ENCODE measurements at places on chromosomes 2 and 18. TPM values are rescaled to one million over a fixed set of nuclear protein-coding genes. Genes with fewer than 3 reads are reported as not detected.

- no peaks in the 10 kb centered on the region for H3K27me3 ChIP-seq
- H3K4me1 ChIP-seq, result no peaks in the 10 kb centered on the region
Observed at GRCh38 chr2:203928849-203929248, 7.7 kb upstream of the ICOS start.

DNA sequence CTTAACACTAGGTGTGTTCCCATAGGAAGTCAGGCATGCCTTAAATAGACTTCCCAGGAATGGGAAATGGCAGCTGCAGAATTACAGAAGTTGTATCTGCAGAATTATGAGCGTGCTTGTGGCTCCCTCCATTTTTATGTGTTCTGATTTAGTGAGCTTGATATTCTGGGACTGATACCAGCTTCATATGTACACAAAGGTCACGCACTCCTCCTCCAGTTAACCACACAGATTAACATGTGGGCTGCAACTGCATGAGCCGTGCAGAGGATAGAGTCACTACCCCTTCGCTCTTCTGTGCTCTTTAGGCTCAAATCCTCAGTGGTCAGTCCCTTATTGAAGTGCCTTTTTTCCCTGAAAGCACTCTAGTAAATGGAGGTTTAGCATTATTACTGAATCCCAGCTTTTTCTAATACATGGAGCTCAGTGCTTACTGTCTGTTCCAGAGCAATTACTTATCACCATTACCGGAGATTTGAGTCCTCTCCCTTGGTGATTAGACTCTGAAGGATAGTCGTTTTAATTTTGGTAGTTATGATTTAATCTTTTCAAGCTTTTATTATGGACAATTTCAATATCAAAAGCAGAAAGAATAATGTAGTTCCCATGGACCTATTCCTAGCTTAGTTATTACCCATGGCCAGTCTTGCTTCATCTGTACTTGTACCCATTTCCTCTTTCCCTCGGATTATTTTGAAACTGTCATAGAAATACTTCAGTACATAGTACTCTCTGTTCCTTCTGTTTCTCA lies 238.3 kb downstream of the PRKCE start:
- no peaks in the 10 kb centered on the region for H3K36me3 ChIP-seq
- H3K4me1 ChIP-seq, result no peaks in the 10 kb centered on the region
- no peak for DNase-seq
- peaks cover 49% of the 10 kb centered on the region for H3K27me3 ChIP-seq

- H3K4me1 ChIP-seq, result peaks cover 20% of the 10 kb centered on the region
- no peak overlapping the region for H3K4me3 ChIP-seq
- no peaks in the 10 kb centered on the region for H3K36me3 ChIP-seq
- H3K27ac ChIP-seq, result no peak overlapping the region
- H3K27me3 ChIP-seq, result no peaks in the 10 kb centered on the region
Observed at GRCh38 chr2:45439788-45440773, 171.0 kb downstream of the SRBD1 start.

DNA sequence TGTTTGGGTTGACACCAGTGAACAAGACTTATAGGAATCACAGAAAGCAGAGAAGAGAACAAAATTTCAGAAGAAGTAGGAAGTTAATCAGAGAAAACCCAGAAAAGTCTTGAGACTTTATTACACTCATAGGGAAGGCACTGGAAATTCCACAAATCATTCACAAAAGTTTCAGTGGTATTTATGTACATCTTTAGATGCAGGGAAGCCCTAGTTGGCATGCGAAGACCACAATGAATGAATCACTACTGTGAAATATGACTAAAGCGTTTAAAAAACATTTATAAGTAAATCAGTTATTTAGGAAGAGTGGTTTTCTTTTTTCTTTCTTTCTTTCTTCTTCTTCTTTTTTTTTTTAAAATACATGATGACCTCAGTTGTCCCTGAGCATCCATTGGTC lies 105.1 kb downstream of the NUP35 start:
- no peak overlapping the region for H3K27ac ChIP-seq
- no peak for DNase-seq
- H3K27me3 ChIP-seq, result no peaks in the 10 kb centered on the region
- no peaks in the 10 kb centered on the region for H3K36me3 ChIP-seq
- H3K4me3 ChIP-seq, result no peak overlapping the region

DNA sequence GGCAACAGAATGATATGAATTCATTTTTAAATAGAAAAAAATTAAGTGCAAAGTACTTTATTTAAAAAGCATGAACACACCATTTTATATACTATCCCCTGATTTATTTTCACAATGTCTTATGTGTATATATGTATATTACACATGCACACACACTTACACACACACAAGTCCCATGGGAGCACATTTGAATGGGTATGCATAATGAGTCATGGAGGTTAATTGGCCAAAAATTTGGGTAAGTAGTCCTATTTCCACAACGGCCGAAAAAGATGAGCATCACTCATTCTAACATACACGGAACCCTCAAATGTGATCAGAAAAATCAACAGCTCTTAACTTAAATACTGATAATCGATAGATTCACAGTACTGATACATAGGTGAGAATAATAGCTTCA lies 97.4 kb upstream of the NABP1 start:
- H3K27me3 ChIP-seq, result no peaks in the 10 kb centered on the region
- DNase-seq, result no peak
- H3K36me3 ChIP-seq, result no peaks in the 10 kb centered on the region

GRCh38 chr2:205988274-205988673 lies 97.7 kb downstream of the INO80D start:
- H3K27me3 ChIP-seq, result no peaks in the 10 kb centered on the region
- H3K36me3 ChIP-seq, result no peaks in the 10 kb centered on the region
- H3K4me3 ChIP-seq, result no peak overlapping the region
- H3K4me1 ChIP-seq, result no peaks in the 10 kb centered on the region

The COL3A1 gene
- 0.71 TPM for total RNA-seq

The DUSP19 gene
- total RNA-seq, result 4.7 TPM

The MALL gene
- 0.24 TPM for total RNA-seq

The CDH19 gene
- total RNA-seq, result not detected

The RGPD4 gene
- not detected for total RNA-seq

The HOXD12 gene
- not detected for total RNA-seq

The HOXD10 gene
- not detected for total RNA-seq

The LAMA1 gene
- 0.18 TPM for total RNA-seq

The ME2 gene
- total RNA-seq, result 29.5 TPM
